ENCODE measurements at places on chromosomes 2 and 18.

- no peak for DNase-seq
These were observed 17.3 kb upstream of the GTF2A1L start for GRCh38 chr2:48600204-48600813.

DNA sequence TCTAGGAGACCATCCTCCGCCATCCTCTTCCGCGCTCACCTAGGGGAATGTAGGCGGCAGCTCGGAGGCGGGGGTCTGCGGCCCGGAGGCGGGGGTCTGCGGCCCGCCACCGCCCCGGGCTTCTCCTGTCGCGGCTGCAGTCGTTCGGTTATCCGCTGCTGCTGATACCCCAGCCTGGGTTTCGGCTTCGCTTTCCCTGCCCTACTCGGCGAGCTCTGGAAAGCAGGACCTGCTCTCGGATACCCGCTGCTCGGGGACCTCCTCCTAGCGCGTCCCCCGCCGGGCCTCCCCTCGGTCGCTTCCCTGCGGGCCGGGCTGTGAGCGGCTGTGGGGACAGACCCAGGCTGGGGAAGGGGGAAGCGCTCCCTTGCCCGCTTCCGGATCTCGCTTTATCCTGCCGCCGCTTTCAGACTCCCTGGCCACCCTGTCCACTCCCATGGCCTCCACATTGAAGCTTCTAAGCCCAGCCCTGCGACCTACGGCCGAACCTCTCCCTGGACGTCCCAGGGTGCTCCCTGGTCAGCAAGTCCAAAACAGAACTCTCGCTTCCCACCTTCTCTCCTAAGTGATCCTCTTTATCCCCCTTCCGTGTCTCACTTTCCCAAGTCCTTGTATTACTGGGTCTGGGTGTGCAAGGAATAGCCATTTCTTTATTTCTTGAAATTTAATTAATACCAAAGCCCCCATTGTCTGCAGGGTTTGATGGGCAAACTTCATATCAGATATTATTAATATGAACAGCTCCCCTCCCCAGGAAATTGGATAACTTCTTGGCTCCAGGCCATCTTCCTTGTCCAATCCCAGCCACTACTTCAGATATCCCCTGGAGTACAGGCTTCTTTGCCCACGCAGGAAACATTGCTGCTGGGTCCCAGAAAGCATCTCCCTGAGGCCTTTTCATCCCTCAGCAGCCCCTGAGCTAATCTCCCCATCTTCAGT lies 769 bp downstream of the FKBP1B start:
- no peak for DNase-seq

DNA sequence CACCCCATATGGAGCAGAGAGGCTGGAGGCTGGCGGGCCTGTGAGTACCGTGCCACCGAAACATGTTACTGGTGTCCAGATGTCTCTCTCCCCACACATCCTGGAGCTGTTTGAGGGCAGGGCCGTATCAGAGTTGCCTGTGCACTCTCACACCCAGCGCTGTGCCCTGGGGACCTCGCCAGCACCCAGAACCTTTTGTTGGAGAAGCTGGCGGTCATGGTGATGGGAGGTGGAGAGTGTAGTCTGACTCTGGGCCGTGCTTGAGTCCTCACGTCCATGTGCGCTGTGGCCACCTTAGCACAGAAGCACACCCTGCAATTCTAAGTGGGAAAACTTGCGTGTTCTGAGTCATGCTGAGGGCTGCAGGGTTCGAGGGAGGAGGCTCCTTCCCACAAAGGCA lies 259.2 kb downstream of the NDUFA10 start:
- no peak for DNase-seq

DNA sequence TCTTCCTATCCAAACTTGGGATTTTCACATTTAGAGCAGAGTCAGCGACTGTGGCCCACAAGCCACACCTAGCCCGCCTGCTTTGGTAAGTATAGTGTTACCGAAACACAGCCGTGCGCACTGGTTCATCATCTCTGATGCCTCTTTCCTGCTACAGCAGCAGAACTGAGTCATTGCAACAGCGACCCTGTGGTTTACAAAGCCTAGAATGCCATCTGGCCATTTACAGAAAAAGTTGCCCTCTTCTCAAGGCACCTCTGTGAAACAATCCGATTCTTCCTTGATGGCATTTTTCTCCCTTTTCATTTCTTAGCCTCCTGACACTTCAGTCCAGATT lies 10.7 kb upstream of the IAH1 start:
- DNase-seq: no peak

- peak; percentile 0 for DNase-seq
These were observed 19.7 kb upstream of the NYAP2 start for GRCh38 chr2:225379856-225380255.

DNA sequence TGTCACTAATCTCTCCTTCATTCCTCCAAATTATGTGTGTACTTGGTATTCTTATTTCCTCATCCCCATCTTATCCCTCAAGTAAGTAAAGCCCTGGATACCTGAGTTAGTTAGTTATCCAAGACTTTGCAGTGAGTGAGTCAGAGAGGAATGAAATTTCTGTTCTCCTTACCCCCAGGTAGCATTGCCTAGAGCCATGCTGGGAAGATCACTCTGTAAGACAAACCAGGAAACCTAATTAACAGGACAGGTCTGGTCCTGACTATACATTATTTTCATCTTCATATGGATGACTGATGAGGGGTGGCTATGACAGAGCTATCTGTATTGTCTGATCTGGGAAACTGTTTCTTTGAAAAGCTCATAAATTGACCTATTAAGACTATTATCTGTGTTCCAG lies 55.0 kb upstream of the ITGA6 start:
- no peak for DNase-seq

DNA sequence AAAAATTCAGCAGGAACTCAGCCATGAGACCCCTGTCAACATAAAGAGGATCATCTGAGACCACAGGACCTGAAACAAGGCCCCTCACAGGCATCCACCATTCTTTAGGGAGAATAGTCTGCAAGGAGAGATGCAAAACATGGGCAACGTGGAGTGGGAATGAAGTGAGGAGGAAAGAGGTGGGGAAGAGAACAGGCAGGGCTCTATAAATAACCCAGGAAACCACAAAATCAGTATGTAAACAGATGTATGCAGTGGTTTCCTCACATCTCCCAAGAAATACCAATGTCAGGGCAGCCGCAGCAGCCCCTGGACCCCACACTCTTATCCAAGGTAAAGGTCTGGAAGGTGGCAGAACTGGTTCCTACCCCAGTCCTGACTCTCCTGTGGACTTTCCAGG lies 168.5 kb downstream of the EN1 start:
- no peak for DNase-seq

- peak; percentile 50 for DNase-seq
These were observed at the start of gene PER2 for GRCh38 chr2:238287737-238288649. TSS of gene PER2 (minus strand) at chr2:238288610. CDS start at chr2:238277936, 10,674 bp downstream.

Data from occipital lobe (tissue), 3 donors.